A549 treated with dexamethasone at 1 μM for 4 hours (cell line): ENCODE measurements at places on chromosomes 1 and 21. TPM values are rescaled to one million over a fixed set of nuclear protein-coding genes. Genes with fewer than 3 reads are reported as not detected.

Gene PTGER3
- 0.02 TPM in 1 of 5 replicates, not detected in the others for total RNA-seq

Gene C2CD4D
- total RNA-seq, result not detected in 5 replicates

Gene ASPM
- 14.9 to 28.5 TPM (median 24.6 TPM) in 5 replicates for total RNA-seq

Gene OR2L13
- total RNA-seq, result not detected in 5 replicates

Gene OR14K1
- not detected in 5 replicates for total RNA-seq

Gene DEDD
- 27.0 to 38.1 TPM (median 34.9 TPM) in 5 replicates for total RNA-seq

Gene CCDC27
- total RNA-seq, result not detected in 5 replicates

Gene FAAH
- total RNA-seq, result 0.48 to 1.2 TPM (median 0.79 TPM) in 5 replicates

Gene PADI1
- 0.79 to 1.7 TPM (median 0.99 TPM) in 5 replicates for total RNA-seq

Gene LRRC53
- total RNA-seq, result not detected in 5 replicates

Gene FCRL4
- total RNA-seq, result not detected in 5 replicates

Gene SPRR2A
- 0.12 TPM in 1 of 5 replicates, not detected in the others for total RNA-seq

Gene SERTAD4
- 0.28 to 1.1 TPM (median 0.69 TPM) in 5 replicates for total RNA-seq

Gene PCNX2
- total RNA-seq, result 6.3 to 10.2 TPM (median 9.2 TPM) in 5 replicates

Gene GCSAML
- not detected in 5 replicates for total RNA-seq

Gene MRPL55
- total RNA-seq, result 66.7 to 74.9 TPM (median 69.3 TPM) in 5 replicates

Gene DNASE2B
- total RNA-seq, result 0.10 TPM in 1 of 5 replicates, not detected in the others

Gene MMP23B
- total RNA-seq, result 0.46 to 0.79 TPM (median 0.61 TPM) in 4 of 5 replicates, not detected in the other

Gene DYNLT5
- total RNA-seq, result not detected in 5 replicates

Gene CCDC190
- not detected in 5 replicates for total RNA-seq

Gene EXOC8
- 9.2 to 11.8 TPM (median 9.8 TPM) in 5 replicates for total RNA-seq

Gene LIN28A
- not detected in 5 replicates for total RNA-seq

Gene CYP4A22
- total RNA-seq, result not detected in 5 replicates

Gene ATP6V1G3
- not detected in 5 replicates for total RNA-seq

Gene METTL18
- total RNA-seq, result 4.6 to 6.5 TPM (median 5.1 TPM) in 5 replicates

Gene FCAMR
- total RNA-seq, result 0.07 to 0.08 TPM in 2 of 5 replicates, not detected in the others

Gene CFHR4
- not detected in 5 replicates for total RNA-seq

Gene LCE1E
- not detected in 5 replicates for total RNA-seq

Gene PTBP2
- total RNA-seq, result 5.5 to 9.3 TPM (median 7.8 TPM) in 5 replicates

Gene RCC1
- total RNA-seq, result 65.9 to 83.3 TPM (median 77.5 TPM) in 5 replicates

Gene CELSR2
- 2.9 to 5.6 TPM (median 5.2 TPM) in 5 replicates for total RNA-seq

Gene TCEANC2
- total RNA-seq, result 1.7 to 2.7 TPM (median 2.4 TPM) in 5 replicates

Gene CFAP141
- total RNA-seq, result 0.34 TPM in 1 of 5 replicates, not detected in the others

Gene PEAR1
- total RNA-seq, result 5.0 to 9.3 TPM (median 6.5 TPM) in 5 replicates

Gene RSBN1
- 3.0 to 4.6 TPM (median 4.3 TPM) in 5 replicates for total RNA-seq

Gene RGS8
- not detected in 5 replicates for total RNA-seq

Gene ARTN
- 0.10 to 0.48 TPM (median 0.17 TPM) in 4 of 5 replicates, not detected in the other for total RNA-seq

Gene ZSWIM5
- 0.36 to 0.71 TPM (median 0.57 TPM) in 5 replicates for total RNA-seq

Gene MXRA8
- 0.07 to 0.29 TPM (median 0.12 TPM) in 4 of 5 replicates, not detected in the other for total RNA-seq

Gene NHLH1
- 0.33 to 0.83 TPM (median 0.44 TPM) in 5 replicates for total RNA-seq
